ENCODE measurements at places on chromosomes 16 and 17.

DNA sequence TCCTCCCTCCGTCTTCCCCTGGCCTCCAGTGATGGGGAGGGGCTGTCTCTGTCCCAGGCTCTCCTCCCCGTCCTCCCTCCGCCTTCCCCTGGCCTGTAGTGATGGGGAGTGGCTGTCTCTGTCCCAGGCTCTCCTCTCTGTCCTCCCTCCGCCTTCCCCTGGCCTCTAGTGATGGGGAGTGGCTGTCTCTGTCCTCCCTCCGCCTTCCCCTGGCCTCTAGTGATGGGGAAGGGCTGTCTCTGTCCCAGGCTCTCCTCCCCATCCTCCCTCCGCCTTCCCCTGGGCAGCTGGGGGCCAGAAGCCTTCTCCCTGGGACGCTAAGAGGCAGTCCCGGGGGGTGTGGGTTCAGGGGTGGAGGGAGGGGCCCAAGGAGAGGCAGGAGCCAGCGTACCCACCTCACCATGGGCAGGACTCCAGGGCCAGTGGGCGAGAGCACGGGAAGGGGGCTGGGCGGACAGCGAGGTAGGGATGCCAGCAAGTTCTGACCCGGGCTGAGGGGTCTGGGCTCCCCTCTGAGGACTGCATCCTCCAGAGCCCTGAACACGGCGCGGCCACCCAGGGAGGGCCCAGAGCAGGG lies 14.8 kb downstream of the UTS2R start:
- no peak for DNase-seq

DNA sequence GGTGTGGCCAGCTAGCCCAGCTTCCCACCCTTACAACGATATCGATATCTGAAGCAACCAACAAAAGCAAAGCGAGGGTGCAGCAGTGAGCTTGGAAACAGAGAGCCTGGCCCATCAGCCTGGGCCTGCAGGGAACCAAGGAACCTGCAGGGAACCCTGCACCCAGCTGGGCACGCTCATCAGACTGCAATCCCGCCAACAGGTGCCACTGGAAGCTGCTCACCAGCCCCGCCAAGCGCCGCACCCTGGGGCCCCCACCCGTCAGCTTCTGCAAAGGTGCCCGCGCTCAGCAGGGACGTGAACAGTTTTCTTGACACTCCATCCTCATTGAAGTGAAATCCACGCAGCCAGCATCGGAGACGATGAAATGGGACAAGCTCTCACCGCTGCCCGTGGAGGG lies 250.7 kb downstream of the RBFOX3 start:
- no peak for DNase-seq

- DNase-seq = no peak
Measured at GRCh38 chr16:89537549-89537925, 22.9 kb upstream of the RPL13 start.

GRCh38 chr16:67930678-67931211 lies 917 bp downstream of the CTRL start:
- DNase-seq = no peak

DNA sequence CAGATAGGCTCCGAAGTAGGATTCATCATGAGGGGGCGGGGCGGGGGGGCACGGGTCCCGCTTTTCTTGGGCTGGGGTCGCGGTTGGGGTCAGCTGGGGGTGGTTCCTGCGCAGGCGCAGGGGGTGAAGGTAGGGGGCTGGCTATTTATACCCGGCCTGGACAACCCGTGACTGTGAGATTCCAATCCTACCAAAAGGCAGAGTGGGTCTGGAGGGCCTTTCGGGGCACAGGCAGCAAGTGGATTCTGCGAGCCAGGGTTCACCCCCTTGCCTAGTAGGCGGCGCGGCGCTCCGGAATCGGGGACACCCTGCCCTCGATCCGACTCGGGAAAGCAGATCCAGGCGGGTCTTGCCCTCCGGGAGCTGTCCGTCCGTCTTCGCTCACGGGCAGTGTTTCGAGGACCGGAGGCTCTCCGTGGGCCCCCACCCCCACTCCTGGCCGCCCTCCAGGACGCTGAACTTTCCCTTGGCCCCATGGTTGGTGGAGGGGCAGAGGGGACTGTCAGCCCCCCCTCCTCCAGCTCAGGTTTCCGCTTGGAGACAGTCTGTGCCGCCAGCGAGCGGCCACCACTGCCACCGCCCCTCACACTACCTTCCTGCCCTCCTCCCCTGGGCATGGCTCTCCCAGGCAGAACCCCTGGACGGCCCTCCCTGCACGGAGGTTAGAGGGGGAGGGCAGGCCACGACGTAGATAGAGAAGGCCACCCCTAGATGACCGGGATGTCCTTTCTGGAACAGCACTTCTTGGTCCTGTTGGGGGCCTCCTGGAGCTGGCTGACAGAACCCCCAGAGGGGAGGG lies 634 bp downstream of the SLC2A4 start:
- no peak for DNase-seq

DNA sequence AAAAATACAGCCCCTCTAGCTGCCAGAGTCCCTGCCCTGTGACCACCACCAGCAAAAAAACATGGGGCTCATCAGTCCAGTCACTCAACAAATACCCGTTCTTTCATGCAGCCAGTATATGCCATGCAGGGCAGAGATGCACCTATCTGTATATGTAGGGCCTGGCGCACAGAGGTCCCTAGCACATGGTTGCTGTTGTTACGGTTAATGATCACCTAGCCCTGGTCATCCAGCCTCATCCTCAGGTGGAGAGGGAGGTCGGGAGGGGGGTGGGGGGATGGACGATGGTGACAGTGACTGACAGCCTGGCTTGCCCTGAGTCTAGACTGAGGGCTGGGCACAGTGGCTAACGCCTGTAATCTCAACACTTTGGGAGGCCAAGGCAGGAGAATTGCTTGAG lies 1.5 kb downstream of the SDR42E2 start:
- DNase-seq = no peak

GRCh38 chr16:73202161-73202729 lies 154.3 kb upstream of the ZFHX3 start:
- no peak for DNase-seq

DNA sequence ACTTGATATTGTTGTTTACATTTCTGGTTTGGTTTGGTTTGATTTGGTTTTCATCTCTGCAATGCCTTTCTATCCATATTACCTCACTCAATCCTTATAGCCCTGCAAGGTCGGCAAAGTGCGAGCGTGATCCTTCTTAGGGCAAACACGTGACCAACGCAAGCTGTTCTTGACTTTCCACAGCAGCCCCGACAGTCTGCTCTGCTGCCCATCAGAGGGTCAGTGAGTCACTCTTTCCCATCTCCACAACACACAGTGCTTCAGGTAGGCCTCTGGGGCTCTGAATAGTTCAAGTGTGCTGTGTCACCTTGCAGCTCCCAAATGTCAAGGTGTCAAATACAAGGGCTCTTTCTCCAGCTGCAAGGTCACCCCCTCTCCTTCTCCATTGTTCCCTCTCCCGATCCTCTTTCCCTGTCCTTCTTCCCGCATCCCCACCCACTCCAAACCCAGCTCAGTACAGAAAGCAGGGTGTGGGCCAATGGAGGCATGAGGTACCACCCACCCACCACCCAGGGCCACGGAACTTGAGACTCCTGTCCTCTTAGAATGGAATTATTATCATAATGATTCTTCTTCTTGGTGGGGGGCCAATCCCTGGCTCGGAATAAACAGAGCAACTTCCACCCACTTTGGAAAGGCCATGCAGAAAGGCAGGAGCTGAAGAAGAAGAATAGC lies 139.7 kb downstream of the SLC39A11 start:
- no peak for DNase-seq

- DNase-seq = no peak
Measured at GRCh38 chr17:37274461-37274860, 101.3 kb upstream of the C17orf78 start.

- DNase-seq = peak; percentile 90
Measured at GRCh38 chr17:68777243-68777855, 176.2 kb upstream of the FAM20A start.

GRCh38 chr16:11533588-11533987 lies 53.1 kb downstream of the LITAF start:
- no peak for DNase-seq

DNA sequence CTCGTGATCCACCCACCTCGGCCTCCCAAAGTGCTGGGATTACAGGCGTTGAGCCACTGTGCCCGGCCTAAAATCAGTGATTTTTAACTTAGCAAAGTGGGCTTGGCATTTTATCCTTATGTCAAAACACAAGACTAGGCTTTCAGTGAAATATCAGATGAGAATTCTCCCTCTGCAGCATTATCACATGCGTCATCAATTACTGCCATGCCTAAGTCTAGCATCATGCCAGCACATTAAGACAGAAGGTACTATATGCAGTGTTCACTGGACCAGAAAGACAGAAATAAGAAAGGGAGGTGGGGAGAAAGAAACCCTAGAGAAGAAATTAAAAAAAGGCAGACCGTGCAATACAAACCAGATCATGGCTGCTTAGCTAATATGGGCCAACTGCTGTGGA lies 29.8 kb downstream of the GPATCH8 start:
- no peak for DNase-seq

DNA sequence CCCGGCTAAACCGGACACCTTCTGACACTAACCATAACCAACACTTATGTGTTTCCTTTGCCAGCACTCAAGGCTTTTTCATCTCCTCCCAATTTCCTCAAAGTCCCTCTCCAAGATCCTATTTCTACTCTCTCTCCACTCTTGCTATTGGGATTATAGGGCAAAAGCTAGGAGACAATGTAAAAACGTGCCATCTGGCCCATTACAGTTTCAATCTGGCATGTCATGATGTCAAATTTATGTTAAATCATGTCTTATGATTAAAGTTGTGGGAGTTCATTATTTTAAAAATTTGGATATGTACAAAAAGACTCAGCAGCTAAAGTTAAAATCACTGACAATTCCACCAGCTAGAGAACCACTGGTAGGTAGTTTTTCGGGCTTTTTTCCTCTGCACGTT lies 77.3 kb downstream of the ZFHX3 start:
- DNase-seq = no peak

DNA sequence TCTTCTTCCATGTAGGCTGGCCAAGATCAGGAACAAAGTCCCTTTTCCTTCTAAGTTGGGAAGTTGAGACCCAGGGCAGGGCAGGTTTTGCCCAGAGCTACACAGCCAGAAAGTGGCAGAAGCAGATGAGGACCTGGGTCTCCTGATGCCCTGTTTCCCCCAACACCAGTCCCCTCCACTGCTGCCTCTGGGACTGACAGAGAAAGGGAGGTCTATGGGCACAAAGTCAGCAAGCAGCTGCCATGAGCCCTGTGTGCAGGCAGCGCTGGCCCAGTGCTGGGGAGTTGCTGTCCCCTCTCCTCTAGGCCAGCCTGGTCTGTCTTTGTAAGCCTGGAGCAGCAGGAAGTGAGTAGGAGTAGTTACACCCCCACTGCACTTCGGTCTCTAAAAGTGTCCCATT lies 46.9 kb upstream of the NKD1 start:
- DNase-seq = no peak

DNA sequence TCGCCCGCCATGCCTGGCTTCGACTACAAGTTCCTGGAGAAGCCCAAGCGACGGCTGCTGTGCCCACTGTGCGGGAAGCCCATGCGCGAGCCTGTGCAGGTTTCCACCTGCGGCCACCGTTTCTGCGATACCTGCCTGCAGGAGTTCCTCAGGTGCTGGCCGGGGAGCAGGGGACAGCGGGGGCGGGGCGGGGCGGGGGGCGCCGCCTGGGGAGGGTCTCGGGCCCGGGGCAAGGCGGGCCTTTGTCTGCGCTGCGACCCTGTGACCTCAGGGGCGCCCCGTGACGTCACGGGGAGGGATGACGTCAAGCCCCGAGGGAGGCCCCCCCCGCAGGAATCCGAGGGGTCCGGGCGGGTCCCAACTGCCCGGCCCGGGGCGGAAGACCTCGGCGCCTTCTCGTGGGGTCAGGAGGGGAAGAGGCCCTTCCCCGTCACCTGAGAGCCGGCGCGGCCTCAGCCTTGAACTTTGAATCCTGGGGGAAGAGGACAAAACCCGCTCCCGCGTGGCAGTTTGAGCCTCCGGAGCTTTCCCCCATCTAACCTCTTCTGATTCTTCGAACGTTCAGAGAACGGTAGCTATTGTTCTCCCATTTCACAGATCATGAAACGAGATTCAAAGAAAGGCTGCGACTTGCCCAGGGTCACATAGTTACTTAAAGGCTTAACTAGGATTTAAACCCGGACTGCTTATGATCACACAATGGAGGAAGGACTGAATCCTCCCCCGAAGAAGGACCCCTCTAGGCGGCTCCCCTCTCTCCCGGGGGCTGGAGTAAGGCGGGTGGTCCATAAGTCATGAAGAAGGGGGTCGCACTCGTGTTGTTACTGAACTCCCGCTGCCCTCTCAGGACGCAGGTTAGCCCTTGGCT lies 527 bp downstream of the TRAF4 start:
- DNase-seq = peak; percentile 51

GRCh38 chr17:38507436-38507835 lies 79.2 kb downstream of the ARHGAP23 start:
- no peak for DNase-seq

DNA sequence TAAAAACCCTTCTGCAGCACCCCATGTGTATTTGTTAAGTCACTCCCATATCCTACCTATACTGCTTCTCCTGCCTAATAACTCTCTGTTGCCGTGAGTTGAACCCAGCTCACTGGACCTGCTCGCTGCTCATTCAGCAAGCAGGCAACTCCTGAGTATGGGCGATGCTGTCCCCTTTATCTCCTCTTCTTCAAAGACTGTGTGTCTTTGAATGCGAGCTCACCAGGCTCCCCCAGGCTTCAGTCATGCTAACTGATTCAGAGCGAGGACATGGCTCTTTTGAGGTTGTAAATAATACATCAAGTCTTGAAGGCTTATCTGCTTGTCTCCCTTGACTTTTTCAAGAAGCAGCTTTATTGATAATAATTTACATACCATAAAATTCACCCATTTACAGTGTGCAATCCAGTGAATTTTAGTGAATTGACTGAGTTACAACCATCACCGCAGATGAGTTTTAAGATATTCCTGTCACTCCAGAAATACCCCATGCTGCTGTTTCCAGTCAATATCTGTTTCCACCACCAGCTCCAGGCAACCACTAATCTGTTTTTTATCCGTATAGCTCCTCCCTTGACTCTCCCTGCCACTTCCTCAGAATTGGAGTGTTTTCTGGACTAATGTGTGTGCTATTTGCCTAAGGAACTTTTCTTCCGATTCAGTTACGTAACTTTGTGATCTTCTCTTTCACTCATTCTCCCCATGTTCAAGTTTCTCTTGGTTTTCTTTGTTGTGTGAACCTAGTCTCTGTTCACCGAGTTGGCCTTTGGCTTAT lies 132.2 kb downstream of the SPECC1 start:
- DNase-seq = no peak

- DNase-seq = no peak
Measured at GRCh38 chr17:79702034-79702433, 28.7 kb upstream of the ENPP7 start.

- DNase-seq = no peak
Measured at GRCh38 chr17:62981933-62982332, 15.9 kb downstream of the TANC2 start.

DNA sequence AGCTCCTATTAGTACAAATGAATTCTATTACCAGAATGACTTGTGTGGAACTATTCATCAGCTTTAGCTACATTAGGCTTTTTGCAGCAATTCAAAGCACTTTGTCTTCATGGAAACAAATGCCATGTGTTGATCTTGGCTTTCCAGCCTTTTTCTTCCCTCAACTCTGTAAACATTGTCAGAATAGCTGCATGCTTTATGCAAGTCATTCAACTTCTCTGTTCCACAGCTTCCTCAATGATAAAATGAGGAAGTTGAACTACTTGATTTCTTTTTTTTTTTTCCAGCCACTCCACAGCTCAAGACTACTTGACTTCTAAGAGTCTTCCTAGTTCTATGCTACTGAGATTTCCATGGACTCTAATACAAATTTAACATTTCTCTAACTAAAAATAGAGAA lies 41.1 kb downstream of the KIAA0753 start:
- DNase-seq = peak; percentile 86

Measured in endothelial cell of umbilical vein (primary cell).